GM20000 (cell line): ENCODE measurements at places on chromosomes 13 and 19.

DNA sequence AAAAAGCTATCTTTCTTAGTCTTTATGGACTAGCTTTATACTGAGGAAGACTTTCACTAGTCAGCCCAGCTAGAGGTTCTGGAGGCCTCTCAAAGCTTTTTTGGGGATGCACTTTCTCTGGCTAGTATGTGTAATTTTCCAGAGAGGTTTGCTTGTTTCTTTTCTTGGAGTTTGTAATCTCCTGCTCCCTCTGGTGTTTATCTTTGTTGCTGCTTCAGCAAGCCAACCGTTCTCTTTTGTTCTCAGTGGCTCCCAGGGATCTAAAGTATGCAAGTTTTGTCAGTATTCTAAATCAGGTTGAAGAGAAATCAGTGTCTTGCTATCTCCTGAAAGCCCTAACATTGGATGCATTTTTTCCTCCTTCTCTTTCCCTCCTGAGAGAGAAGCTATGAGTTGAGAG is 121.1 kb upstream of the MYO16 start:
- no peak for DNase-seq

- no peak for DNase-seq
These were observed 16.3 kb upstream of the GPR183 start for GRCh38 chr13:99323488-99323887.

- DNase-seq = no peak
These were observed 2.3 kb upstream of the UPF3A start for GRCh38 chr13:114279146-114279545.

GRCh38 chr19:7921967-7922835 is 2.1 kb downstream of the SNAPC2 start:
- no peak for DNase-seq

DNA sequence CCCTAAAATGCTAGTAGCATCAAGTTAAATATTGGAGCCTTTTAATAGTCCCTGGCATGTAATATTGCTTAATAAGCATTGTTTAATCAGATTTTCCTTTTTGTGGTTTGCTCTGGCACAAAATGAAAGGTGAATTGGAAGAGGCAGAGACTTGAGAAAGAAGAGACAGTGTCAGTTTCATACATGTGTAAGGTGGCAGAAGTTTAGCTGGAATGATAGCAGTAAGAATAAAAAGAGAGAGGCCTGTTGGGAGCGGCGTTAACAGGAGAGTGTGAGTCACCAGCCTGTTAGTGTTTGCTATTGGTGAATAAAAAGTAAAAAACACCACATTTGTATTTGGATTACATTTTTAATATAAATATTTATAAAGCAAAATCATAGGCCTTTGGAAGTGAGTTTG is 145.3 kb downstream of the PDS5B start:
- DNase-seq = no peak

DNA sequence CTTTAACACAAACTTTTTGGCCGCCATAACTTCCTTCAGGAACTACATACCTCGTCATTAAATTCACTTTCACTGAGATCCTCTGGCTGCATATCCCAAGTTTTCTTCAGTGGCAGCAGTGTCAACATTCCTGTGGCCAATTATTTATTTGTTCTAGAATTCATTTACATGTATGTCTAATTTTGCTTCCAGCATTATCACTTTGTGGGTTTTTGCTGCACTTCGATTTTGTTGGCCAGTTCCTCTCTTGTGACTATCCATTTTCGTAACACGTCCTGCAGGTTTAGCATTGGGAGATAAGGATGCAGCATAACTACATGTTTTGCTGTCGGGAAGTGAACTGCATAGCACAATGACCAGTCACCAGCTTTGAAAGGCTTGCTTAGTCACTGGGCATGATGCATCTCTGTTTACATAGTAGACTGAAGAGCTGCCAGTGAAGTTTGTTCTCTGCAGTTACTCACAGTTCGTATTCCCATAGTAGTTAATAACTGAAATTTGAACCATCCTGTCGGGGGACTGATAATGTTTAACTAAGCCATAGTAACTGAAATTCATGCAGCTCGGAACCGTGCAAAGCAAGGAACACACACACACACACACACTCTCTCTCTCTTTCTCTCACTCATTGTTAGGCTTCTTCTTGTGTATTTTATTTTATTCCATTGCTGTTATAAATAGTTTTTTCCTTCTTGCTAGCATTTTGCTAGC is 28.3 kb downstream of the ZNF507 start:
- DNase-seq = no peak

DNA sequence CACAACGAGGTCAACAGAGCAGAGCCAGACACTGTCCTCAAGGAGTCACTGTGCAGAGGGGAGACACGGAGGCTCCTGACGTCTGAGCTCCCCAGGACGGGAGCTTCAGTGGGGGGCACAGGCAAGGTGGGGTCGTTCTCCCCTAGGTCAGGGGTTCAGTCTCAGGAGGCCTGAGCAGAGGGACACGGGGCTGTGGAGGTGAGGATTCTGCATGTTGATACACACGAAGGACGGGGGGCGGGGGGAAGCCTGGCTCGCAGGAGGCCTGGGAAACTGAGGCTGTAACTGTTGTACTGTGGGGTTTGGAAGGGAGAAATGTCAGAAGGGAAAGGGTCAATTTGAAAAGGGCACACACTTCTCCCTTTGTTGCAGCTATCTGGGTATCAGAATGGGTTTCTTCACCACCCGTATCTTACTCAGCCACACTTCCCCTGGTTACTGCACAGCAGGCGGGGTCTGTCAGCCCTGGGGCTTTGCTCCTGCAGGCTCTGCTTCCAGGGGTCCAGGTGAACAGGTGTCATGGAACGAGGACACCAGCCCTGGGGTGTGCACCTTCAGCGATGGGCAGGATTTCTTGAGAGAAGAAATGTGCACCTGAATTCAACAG is 748 bp upstream of the SIGLEC8 start:
- DNase-seq = no peak

GRCh38 chr19:4870025-4870700 is 2.7 kb upstream of the PLIN3 start:
- DNase-seq = no peak

DNA sequence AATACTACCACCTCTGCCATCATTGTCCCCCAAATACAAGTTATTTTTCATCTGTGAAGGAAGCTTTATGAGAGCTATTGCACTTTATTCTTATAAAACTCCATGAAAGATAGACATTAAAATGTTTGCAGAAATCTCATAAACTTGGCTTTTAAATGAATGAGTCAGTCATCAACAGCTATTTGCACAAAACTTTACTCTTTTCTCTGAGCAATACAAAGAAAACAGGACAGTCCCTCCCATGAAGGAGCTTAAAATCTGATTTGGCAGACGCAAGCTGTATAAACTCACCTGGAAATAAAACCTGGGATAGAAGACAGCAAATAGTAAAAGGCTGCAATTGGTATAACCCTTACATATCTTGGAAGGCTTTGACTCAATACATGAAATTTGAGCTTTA is 16.6 kb upstream of the RCBTB1 start:
- no peak for DNase-seq
